ENCODE measurements at places on chromosomes 3 and 15. TPM values are rescaled to one million over a fixed set of nuclear protein-coding genes. Genes with fewer than 3 reads are reported as not detected.

GRCh38 chr15:71202712-71203111 is 87.4 kb downstream of the THSD4 start:
- no peak overlapping the region for H3K27ac ChIP-seq
- H3K4me1 ChIP-seq, result peaks cover 24% of the 10 kb centered on the region
- H3K36me3 ChIP-seq, result peaks cover 8% of the 10 kb centered on the region
- H3K4me3 ChIP-seq, result no peak overlapping the region
- no peaks in the 10 kb centered on the region for H3K27me3 ChIP-seq

DNA sequence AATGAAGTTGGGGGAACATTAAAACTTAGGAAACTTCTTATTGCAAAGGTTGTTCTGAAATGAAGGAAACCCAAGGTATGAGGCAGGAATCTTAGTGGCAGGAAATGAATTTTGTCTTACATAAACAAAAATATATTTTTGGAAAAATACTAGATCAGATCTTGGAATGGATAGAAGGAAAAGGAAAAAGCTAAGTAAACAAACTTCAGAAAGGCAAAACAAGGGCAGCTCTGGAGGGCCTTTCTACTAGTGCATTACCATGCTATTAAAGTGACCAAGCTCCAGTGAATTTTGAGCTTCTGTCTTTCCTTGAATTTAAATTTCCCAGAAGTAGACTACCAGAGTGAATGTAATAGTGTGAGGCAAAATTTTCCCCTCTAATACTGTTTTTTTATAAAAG is 13.6 kb downstream of the ARL6 start:
- no peak overlapping the region for H3K4me3 ChIP-seq
- H3K27ac ChIP-seq, result no peak overlapping the region
- no peaks in the 10 kb centered on the region for H3K4me1 ChIP-seq
- H3K27me3 ChIP-seq, result no peaks in the 10 kb centered on the region
- no peaks in the 10 kb centered on the region for H3K36me3 ChIP-seq

LDHAL6B gene
- not detected for total RNA-seq

DNA sequence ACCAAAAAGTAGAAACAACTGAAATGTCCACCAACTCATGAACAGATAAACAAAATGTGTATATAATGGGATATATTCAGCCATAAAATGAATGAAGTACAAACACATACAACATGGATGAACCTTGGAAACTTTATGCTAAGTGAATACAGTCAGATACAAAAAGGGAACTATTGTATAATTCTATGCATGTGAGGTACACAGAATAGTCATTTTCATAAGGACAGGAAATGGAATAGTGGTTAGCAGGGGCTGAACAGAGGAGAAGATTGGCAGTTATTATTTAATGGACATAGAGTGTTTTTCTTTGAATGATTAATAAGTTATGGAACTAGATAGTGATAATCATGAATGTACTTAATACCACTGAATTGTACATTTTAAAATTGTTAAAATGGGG is 20.0 kb upstream of the TRANK1 start:
- no peaks in the 10 kb centered on the region for H3K27me3 ChIP-seq
- DNase-seq, result no peak
- H3K27ac ChIP-seq, result peak overlapping the region; percentile 28
- H3K4me3 ChIP-seq, result peak overlapping the region; percentile 14
- no peaks in the 10 kb centered on the region for H3K36me3 ChIP-seq
- H3K4me1 ChIP-seq, result peaks cover 14% of the 10 kb centered on the region

IL17RC gene
- 24.7 TPM for total RNA-seq

DNA sequence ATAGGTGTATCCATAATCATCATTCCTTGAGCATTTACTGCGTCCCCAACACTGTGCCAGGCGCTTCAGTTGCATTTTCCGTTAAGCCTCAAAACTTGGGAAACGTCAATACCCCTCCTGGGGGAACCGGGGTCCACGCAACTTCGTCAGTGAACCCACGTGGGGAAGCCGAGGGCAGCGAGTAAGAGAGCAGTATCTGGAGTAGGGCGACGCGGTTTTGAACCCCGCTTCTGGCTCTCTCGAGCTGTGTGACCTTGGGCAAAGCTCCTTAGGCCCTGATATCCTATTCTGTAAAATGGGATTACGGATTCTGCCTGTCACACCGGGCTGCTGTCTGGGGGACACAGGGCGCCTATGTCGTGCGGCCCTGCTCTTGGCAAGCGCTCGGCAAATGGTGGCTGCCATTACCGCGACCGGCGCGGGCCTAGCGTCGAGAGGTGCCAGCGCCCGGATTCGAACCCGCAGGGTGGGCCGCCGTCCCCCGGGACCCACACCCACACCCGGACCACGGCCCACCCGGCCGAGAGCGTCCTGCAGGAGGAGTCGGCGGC is 590 bp downstream of the POLG start:
- H3K4me3 ChIP-seq, result peak overlapping the region; percentile 76
- peaks cover 12% of the 10 kb centered on the region for H3K27me3 ChIP-seq
- peaks cover 37% of the 10 kb centered on the region for H3K4me1 ChIP-seq
- H3K36me3 ChIP-seq, result peaks cover 58% of the 10 kb centered on the region
- no peak overlapping the region for H3K27ac ChIP-seq

GHRL gene
- total RNA-seq, result 0.85 TPM

TUSC7 gene
- total RNA-seq, result not detected

DNA sequence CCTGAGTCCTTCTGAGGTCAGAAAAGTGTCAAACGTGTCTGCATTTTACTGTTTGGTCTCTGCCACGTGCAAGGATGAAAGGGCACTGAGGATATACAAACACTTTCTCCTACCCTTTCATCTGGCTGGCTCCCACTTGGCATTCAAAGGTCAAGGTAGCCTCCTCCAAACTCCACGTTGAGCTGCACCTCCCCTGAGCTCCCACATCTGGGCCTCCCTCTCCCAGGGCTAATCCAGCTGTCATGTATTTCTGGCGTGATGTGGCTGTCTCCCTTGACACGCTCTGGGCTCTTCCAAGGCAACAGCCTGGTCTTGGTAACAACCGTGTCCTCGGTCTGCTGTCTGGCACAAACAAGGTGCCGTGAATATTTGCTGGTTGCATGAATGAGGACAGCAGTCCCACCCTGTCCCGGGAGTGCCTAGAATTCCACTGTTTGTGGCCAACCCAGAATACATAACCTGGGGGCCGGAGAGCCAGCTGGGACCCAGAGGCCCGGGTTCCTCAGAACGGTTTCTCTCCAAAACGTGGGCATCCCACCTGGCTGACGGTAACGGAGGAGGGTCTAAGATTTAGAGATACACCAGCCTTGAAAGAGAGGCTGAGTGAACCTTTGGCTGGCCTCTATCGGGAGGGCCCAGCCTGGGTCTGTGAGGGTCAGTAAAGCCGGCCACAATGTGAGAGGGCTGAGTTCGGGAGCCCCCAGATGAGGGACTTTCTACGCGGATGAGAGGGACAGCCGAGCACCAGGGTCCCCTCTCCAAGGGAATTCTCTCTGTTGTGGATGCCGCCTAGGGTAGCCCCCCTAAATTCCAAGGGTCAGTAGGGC is 767 bp downstream of the GLT8D1 start:
- H3K4me1 ChIP-seq, result peaks cover 8% of the 10 kb centered on the region
- H3K36me3 ChIP-seq, result peaks cover 35% of the 10 kb centered on the region
- peak overlapping the region; percentile 90 for H3K4me3 ChIP-seq
- H3K27ac ChIP-seq, result peak overlapping the region; percentile 79

DNA sequence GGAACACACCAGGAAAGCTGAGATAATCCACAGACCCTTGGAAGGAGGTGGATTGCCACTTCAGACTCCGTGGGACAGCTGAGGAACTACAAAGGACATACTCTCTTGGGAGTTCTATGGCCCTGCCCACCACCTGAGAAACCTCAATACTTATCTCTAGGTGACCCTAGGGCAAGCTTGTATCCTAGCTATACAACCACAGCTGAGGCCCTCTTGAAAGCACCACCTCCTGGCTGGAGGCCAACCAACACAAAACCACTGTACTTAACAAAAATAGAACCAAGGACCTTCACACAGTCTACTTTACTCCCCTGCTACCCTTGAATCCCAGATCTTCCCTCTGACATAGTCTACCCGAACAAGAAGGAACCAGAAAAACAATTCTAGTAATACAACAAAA is 60.7 kb upstream of the TRIM42 start:
- H3K36me3 ChIP-seq, result no peaks in the 10 kb centered on the region
- H3K27me3 ChIP-seq, result peaks cover 40% of the 10 kb centered on the region
- H3K4me1 ChIP-seq, result no peaks in the 10 kb centered on the region
- no peak overlapping the region for H3K4me3 ChIP-seq
- no peak overlapping the region for H3K27ac ChIP-seq
- DNase-seq, result no peak

GRCh38 chr3:119562307-119562961 is 3.0 kb upstream of the CD80 start:
- no peaks in the 10 kb centered on the region for H3K4me1 ChIP-seq
- H3K27me3 ChIP-seq, result peaks cover 14% of the 10 kb centered on the region
- no peak overlapping the region for H3K27ac ChIP-seq
- no peak for DNase-seq

SUCNR1 gene
- 0.07 TPM for total RNA-seq

GRCh38 chr3:123448536-123449101 is at the start of gene ADCY5:
Gene ADCY5 (minus strand): TSS chr3:123449090. CDS start chr3:123448545, 545 bp downstream.
- peak within 1 kb of the TSS; percentile 68 for H3K4me3 ChIP-seq
- peaks cover 7% of the 10 kb centered on the region for H3K4me1 ChIP-seq
- peak; percentile 19 for DNase-seq
- H3K36me3 ChIP-seq, result peaks cover 10% of the 10 kb centered on the region
- H3K27me3 ChIP-seq, result peaks cover 71% of the 10 kb centered on the region

PPM1L gene
- 18.4 TPM for total RNA-seq

TGM5 gene
- not detected for total RNA-seq

PTX3 gene
- total RNA-seq, result 1.8 TPM

DNA sequence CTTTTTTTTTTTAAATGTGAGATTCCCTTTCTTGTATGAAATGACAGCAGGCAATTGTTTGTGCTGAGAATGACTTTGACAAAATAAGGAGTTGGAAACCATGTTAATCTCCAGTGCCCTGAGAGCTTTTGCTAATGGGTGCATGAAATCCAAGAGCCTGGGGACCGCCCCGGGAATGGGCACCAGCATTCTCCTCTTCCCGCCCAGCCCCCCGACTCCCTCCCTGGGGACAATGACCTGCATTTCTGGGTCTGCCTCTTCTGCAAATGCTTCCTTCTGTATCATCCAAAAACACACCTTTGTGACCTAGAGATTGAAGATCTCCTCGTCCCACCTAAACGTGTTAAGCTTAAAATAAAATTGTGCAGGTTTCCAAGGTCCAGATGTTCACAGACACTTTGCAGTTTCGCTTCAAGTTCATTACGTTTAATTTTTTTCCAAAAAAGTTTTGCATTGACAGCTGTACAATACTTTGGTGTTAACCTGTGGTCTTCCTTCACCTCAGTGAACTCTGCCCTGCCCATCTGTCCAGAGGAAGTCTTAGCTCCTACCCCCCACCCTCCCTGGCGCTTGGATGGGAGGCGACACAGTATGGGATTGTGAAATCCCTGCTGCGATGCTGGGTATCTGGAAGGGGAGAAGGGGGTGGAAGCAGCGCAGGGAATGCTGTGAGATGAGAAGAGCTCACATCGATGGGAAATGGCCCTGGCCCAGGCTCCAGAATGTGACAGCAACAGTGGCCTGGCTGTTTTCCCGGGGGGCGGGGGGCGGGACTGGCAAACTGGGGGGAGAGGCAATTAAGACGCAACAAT is 50.1 kb downstream of the TLE3 start:
- H3K4me1 ChIP-seq, result no peaks in the 10 kb centered on the region
- no peak for DNase-seq
- no peak overlapping the region for H3K4me3 ChIP-seq
- no peak overlapping the region for H3K27ac ChIP-seq
- H3K27me3 ChIP-seq, result peaks cover 8% of the 10 kb centered on the region

DNA sequence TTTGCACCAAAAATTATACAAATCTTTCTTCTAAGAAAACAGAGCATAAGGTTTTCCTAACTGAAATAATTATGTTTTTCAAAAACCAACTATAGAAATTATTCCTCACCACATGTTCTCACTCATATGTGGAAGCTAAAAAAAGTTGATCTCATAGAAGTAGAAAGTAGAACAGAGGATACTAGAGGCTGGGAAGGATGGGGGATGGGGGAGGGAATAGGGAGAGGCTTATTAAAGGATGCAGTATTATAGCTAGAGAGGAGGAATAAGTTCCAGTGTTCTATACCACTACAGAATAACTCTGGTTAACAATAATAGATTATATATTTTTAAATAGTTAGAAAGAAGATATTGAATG is 12.7 kb upstream of the TMEM212 start:
- no peak overlapping the region for H3K4me3 ChIP-seq
- H3K4me1 ChIP-seq, result peaks cover 41% of the 10 kb centered on the region
- no peaks in the 10 kb centered on the region for H3K27me3 ChIP-seq
- DNase-seq, result no peak
- no peaks in the 10 kb centered on the region for H3K36me3 ChIP-seq
- no peak overlapping the region for H3K27ac ChIP-seq

DNAH1 gene
- 13.1 TPM for total RNA-seq

- H3K27me3 ChIP-seq, result peaks cover 13% of the 10 kb centered on the region
- H3K36me3 ChIP-seq, result no peaks in the 10 kb centered on the region
- H3K27ac ChIP-seq, result no peak overlapping the region
- DNase-seq, result no peak
- no peaks in the 10 kb centered on the region for H3K4me1 ChIP-seq
- H3K4me3 ChIP-seq, result no peak overlapping the region
Observed at GRCh38 chr3:56069766-56070165, 398.5 kb downstream of the ERC2 start.

GPR149 gene
- total RNA-seq, result not detected

DNA sequence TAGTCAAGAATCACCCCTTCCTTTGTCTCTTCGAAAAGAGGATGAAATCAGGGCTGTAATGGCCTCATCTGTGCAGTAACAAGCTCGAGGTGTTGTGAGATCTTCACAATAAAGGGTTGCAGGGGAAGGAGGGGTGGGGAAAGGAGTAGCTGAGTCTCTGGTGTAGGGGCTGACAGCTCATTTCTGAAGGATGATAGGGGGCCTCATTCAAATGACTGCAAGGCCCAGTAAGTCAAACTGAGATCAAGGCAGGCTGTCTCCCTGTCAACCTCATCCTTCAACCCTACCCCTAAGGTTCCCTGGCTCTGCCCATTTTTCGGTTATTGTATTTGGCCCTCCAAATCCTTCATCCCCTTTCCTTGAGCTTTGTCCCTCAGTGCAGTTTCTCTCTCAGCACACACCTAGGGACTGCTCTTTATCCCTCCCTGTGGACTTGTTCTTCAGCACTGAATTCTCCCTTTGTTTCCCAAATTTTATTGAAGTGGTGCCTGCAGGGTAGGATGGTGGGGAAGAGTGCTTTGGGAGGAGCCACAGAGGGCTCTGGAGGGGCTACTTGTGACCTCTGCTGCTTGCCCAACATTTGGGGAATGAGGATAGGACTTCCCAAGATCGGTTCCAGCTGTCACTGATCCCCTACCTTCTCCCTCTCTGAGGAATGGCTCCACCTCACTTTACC is 38.1 kb downstream of the ZNF589 start:
- H3K27me3 ChIP-seq, result peaks cover 14% of the 10 kb centered on the region
- H3K36me3 ChIP-seq, result no peaks in the 10 kb centered on the region
- no peak overlapping the region for H3K4me3 ChIP-seq
- H3K27ac ChIP-seq, result no peak overlapping the region
- peaks cover 12% of the 10 kb centered on the region for H3K4me1 ChIP-seq
- DNase-seq, result no peak

- peak within 1 kb of the TSS; percentile 92 for H3K27ac ChIP-seq
- H3K27me3 ChIP-seq, result no peaks in the 10 kb centered on the region
- H3K4me3 ChIP-seq, result peak within 1 kb of the TSS; percentile 96
- peak; percentile 97 for DNase-seq
Observed at GRCh38 chr15:65869126-65869953, at the start of gene RAB11A. Gene RAB11A (plus strand): TSS chr15:65869491. CDS start chr15:65869586, 95 bp downstream.

DAG1 gene
- 226 TPM for total RNA-seq

- no peak overlapping the region for H3K4me3 ChIP-seq
- H3K4me1 ChIP-seq, result peaks cover 2% of the 10 kb centered on the region
- no peak for DNase-seq
- no peak overlapping the region for H3K27ac ChIP-seq
- peaks cover 4% of the 10 kb centered on the region for H3K36me3 ChIP-seq
Observed at GRCh38 chr15:29799859-29800258, 22.4 kb downstream of the TJP1 start.

PRR23A gene
- not detected for total RNA-seq

OXTR gene
- total RNA-seq, result 2.8 TPM

Data from Calu3 (cell line).